ENCODE measurements at places on chromosomes 5 and 9.

DNA sequence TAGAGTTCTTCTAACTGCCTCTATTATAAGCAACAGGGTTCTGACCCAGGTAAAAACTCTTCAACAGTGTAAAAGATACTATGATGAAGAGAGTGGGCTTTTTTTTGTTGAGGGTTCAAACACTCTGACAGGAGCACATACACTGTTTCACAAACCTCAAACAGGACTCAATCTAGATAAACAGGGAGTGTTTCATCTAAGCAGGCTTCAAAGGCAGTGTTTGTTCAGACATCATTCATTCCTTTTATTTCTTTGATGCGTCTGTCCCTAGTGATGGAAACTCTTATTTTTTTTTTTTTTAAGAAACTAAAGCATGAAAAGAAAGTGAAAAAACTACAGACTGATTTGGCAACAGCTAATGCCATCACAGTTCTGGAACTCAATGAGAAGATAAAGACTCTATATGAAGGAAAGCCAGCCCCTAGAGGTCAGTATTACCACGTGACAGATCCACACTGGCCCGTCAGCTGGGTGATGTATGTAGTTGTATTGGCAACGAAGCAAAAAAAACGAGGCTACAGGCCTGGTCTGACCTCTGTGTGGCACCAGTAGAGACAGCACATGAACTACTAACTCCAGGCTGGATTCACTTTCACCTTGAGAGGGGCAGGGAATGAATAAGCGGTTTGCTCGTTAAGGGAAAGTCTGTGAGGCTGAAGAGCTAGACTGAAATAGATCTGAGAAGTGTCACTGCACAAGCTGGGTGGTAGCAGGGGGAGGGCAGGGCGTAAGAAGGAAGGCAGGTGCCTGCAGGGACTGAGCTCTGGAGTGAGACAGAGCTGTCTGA is 172.2 kb downstream of the CCDC192 start:
- no peak for DNase-seq

DNA sequence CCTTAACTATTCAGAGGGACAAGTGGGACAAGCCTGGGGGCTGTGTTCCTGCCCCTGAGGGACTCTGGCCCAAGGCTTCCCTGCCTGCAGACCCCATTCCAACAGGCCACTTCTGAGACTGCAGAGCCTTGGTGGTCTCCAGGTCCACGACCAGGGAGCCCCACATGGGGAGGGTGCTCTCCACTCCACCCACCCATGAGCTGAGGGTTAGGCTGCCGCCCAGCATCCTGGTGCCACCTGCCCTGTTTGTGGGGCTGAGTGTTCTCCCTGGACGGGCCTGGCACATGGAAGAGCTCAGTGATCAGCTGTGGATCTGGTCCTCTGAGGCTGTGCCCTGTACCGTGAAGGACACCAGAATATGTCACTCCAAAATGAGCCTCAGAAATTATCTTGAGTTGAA is 2.5 kb upstream of the ABO start:
- no peak for DNase-seq

- no peak for DNase-seq
Observed at GRCh38 chr9:124045076-124045829, 33.7 kb downstream of the LHX2 start.

DNA sequence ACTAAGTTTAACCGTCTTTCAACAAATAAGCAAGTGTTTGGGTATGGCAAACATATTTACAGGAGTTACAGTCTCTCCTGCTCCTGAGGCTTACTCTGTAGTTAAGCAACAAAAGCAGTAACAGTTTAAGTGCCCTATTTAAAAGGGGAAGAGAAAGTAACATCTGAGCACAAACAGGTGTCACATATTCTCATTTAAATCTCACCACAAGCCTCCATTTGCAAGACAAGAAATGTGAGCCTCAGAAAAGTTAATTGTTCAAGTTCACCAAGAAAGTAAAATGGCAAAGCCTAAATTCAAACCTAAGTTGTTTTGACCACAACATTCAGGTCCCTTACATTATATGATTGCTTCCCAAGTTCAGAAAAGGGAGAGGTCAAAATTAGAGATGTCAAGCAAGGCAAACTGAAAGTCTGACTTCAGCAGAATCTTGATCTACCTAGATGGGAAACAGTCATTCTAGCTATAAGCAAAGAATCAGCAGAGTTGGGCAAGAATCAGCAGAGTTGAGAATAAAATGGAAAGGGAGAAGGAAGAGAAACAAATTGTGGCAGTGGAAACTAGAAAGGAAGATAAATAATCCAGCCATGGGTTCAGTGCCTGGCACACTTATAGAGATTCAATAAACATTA is 93.4 kb downstream of the STRBP start:
- DNase-seq, result no peak

DNA sequence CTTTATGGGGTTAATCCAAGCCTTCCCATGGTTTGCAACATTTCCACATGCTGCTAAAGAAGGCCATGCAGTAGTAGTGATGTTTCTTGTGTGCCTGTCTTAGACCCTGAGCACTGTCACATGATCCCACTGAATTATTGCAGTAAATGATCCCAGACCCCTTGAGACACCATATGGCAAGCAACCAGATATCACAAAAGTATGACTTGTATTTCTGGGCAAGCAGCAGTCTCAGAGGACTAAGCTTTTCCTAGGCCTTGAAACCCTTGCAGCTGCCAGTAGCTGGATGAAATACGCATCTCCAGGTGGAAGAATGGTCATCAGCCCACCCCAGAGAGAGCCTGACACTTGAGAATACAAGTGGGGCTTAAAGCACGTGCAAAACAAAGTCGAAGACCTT is 41.8 kb downstream of the CDO1 start:
- DNase-seq, result no peak

- no peak for DNase-seq
Observed at GRCh38 chr9:136722093-136722968, 10.0 kb downstream of the DIPK1B start.

GRCh38 chr5:38847559-38848347 is 1.9 kb downstream of the OSMR start:
- no peak for DNase-seq

- DNase-seq, result no peak
Observed at GRCh38 chr5:675111-675870, 17.9 kb downstream of the TPPP start.

- no peak for DNase-seq
Observed at GRCh38 chr5:115170929-115171510, 1.3 kb upstream of the TRIM36 start.

DNA sequence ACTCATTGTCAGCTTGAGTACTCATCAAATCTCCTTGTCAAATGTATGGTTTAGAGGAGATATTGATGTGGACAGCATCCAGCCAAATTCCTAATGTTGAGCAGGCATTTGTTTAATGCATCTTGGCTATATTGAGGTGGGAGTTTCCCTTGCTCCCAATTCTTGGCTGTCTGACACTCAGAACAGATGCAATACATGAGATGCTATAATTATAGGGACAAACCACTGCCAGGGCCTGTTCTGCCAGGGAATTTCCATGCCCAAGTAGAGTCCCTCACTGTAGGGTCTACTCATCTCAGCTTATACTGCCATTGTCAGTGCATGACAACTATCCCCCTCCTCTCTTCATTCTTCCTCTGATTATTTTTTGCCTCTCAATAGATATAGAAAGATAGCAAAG is 392.0 kb upstream of the KCNN2 start:
- no peak for DNase-seq

DNA sequence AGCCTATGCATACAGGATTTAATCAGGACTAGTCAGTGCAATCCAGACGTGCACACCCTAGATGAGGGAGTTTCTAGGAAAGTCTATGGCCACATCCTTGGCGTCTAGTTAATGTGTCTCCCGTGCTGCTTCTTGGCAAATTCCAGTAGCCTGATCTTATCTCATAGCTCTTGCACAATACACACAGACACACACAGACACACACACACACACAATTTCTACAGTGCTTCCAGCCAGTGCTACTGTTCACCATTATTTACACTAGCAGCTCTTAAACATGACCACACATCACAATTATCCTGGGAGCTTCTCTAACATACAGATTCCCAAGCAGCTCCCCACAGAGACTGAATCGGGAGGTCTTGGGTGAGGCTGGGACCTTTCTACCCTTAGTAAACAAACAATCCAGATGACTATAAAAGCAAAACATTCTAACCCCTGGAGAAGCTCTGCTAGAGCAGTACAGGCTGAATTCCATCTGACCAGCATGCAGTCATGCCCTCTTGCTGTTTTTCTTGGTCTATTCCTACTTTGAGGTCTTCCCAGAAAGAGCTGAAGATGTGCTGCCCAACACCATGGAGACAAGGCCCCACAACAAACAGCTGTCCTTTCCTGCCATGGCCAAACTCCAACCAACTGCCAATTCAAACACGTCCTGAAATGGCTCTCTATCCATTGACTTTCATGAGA is 236.6 kb downstream of the DEPDC1B start:
- no peak for DNase-seq

- peak; percentile 9 for DNase-seq
Observed at GRCh38 chr9:133429641-133430161, 7.5 kb downstream of the ADAMTS13 start.

DNA sequence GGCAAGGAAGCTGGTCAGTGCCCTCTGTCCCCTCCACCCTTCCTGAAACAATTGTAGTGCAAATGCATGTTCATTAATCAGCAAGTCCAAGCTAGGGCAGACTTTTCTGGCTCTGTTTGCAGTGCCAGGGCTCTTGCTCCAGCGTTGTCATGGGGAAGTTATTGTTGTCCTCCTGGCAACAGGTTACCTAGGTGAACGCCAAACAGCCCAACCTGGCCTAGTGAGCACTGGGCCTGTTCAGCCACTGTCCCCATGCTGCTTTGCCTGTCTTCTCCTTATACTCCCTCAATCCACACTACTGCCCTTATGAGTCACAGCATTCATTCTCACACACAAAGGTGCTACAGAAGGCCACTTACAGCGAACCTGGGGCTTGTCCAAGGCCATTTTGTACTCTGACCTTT is 34.5 kb upstream of the GLIS3 start:
- no peak for DNase-seq

GRCh38 chr9:130471411-130472183 is 26.8 kb downstream of the ASS1 start:
- DNase-seq, result no peak

DNA sequence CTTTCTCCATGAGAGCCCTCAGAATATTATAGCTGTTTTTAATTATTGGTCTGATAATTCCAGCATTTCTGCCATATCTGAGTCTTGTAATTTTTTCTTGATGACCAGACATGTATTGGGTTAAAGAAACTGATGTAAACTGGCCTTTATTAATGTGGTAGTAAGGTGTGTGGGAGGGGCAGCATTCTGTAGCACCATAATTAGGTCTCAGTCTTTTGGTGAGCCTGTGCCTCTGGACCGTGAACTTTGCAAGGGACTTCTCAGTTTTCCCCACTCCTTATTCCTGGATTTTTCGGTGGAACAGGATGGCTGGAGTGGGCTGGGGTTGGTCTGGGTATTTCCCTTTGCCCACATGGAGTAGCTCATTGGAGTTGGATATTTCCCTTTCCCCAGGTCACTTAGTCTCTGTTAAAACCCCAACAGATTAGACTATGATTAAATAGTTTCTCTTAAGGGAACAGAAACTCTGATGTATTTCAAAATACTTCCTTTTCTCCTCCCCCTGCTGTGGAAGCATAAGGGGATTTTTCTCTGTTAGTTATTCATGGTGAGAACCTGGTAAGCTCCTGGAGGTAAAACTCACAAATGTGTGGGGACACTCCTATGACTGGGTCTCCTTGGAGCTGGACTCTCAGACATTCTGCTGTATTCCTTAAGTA is 52.4 kb downstream of the FSD1L start:
- DNase-seq, result no peak

DNA sequence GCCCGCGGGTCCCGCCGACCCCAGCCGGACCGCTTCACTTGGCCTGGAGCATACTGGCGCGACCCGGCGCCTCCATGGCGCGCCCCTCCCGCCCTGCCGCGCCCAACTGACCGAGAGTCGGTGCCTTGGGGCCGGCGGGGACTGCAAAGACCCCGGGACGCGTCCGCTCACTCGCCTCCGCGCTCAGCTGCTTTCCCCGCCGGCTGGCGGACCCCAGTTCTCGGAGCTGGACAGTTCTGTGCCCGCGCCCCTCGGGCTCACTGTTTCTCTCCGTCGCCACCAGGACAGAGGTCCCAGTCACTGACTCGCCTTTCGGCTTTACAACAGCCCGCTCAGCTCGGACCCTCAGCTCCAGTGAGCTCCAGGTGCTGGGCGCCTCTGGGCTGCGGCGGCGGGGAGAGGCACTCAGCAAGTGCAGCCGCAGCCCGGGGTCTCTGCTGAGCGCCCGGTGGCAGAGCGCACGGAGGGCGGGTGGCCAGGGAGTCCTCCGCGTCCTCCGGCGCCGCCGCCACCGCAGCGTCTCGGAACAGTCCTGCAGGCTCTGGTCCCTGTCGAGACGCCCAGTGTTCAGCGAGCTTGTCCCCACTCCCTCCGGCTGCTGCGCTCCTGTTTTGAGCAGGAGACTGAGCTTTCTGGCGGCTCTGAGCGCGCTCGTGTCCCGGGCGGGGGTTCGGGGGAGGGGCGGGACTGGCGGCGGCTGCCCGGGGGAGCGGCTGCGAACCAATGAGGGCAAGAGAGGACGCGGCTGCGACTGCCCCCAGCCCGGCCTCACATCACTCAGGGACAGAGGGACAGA is at the start of gene SMIM32:
Gene SMIM32 (minus strand): TSS at position 637 of the 796 bp plus-strand sequence. CDS start 638 bp downstream, outside the sequence.
- no peak for DNase-seq

DNA sequence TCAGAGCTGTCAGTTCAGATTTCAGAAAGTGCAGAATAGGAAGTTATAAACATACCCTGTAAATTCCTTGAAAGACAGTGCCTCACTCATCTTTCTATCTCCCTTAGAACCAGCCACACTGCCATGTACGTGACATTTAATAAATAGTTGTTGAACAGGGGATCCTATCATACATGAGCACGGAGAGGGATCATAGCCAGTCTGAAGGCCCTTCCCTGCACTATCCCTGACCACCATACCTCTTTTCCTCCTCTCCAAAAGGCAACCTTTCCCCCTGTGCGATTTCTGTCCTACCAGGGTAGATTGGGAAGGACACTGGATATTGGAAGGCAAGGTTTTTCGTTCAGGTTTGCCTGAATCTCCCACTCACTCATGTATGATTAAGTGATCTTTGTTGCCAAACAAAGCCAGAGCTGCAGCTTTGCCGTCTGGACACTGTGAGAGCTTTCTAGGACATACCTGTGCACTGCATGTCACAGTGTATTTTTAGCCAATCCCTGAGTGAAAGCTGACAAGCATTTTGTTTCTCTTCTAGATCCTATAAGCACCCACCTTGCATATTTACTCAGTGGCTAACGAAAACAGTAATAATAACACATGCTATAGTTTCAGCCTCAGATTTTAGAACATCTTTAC is 986.5 kb upstream of the WWC1 start:
- no peak for DNase-seq

DNA sequence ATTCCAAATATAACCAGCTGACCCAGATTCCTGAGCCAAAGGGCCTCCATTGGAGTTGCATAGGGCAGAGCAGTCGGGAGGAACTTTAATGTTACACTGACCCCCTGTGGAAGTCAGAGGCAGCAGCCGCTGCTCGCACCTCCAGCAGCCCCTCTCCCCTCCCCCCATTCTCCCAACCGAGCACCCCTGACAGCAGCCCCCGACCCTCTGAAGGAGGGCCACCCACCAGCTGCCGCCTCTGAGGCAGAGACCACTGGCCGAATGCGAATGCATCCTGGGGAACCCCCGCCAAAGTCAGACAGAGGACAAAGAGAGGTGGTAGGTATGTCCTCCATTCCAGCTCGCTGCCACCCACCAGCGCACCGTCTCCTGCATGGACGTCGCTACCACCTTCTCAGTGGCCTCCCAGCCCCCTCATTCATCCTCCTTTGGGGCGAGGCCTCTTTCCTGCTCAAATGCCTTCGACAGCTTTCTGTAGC is 231.0 kb downstream of the CDK5RAP2 start:
- no peak for DNase-seq

- DNase-seq, result no peak
Observed at GRCh38 chr5:98734646-98735045, 38.8 kb upstream of the RGMB start.

GRCh38 chr9:112175796-112176315 is 759 bp upstream of the SUSD1 start:
- DNase-seq, result no peak

Data from activated T-cell treated with anti-CD3 and anti-CD28 coated beads for 1 hour (primary cell).